ENCODE measurements at places on chromosomes 12 and 14. TPM values are rescaled to one million over a fixed set of nuclear protein-coding genes. Genes with fewer than 3 reads are reported as not detected.

DNA sequence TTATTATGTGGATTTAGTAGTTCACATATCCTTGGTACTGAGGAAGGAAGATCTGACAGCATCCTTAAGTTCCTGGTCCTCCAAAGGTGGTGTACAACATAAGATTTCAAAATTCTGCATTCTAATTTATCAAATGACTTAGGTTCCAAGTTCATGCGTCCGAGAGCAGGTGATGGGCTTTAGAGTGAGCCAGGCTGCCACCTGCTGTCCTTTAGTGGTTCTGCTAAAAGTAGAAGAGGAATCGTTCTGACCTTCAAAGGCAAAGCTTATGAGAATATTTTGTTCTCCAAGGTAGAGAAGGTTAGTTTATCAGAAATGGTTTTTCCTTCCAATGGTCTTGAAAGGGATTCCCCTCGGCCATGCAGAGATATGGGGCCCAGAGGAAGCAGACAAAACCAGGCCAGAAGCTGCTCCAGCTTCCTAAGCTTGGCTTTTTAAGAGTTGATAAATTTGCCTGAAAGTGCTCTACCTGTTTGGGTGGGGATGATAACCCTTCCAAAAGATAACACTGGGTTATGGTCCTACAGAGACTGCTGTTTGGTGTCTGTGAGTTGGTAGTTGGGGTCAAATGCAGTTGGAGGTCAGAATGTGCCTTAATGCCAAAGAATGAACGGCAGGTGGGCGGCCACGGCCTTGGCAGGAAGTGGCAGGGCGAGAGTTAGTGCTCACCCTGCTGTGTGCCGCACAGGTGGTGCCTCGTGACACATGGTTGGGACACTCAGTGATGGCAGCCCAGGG is 29.1 kb upstream of the LRTM2 start:
- DNase-seq = peak; percentile 80

- no peak for DNase-seq
These were observed 58.9 kb downstream of the NCOR2 start for GRCh38 chr12:124508381-124509079.

GRCh38 chr12:115755061-115755724 is 522.3 kb downstream of the MED13L start:
- DNase-seq = no peak

- DNase-seq = peak; percentile 21
These were observed 218.9 kb downstream of the ITPR2 start for GRCh38 chr12:26614011-26614616.

GRCh38 chr12:124365726-124366430 is 71.0 kb downstream of the RFLNA start:
- DNase-seq = no peak

GRCh38 chr12:66813137-66813892 is 134.4 kb upstream of the GRIP1 start:
- no peak for DNase-seq

DNA sequence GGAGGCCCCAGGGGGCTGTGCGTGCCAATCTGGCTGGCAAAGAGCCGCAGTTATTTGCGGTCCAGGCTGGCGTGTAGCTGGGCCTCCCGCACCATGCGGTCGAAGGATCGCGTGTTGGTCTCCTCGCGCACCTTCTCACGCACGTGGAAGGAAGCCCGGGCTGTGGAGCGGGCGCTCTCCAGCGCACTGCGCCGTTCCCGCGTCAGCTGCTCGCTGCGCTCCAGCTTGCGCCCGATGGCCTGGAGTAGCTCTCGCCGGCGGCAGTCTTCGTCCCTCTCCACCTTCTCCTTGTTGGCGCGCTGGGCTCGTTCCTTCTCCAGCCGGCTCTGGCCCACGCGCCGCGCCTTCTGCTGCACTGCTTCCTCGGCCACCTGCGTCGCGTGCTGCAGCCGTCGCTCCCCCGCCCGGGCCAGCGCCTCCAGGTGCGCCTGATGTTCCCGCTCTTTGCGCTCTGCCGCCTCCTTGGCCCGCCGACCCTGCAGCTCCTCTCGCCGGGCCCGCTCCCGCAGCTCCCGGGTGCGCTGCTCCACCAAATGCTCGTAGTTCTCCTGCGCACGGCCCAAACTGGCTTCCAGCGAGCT is 3.1 kb downstream of the CCDC177 start:
- DNase-seq = no peak

- no peak for DNase-seq
These were observed 800.1 kb upstream of the FBXO33 start for GRCh38 chr14:40232302-40232701.

GRCh38 chr12:91133871-91134270 is 22.6 kb upstream of the LUM start:
- no peak for DNase-seq

GRCh38 chr14:90060965-90061684 is 669 bp upstream of the KCNK13 start:
- no peak for DNase-seq

DNA sequence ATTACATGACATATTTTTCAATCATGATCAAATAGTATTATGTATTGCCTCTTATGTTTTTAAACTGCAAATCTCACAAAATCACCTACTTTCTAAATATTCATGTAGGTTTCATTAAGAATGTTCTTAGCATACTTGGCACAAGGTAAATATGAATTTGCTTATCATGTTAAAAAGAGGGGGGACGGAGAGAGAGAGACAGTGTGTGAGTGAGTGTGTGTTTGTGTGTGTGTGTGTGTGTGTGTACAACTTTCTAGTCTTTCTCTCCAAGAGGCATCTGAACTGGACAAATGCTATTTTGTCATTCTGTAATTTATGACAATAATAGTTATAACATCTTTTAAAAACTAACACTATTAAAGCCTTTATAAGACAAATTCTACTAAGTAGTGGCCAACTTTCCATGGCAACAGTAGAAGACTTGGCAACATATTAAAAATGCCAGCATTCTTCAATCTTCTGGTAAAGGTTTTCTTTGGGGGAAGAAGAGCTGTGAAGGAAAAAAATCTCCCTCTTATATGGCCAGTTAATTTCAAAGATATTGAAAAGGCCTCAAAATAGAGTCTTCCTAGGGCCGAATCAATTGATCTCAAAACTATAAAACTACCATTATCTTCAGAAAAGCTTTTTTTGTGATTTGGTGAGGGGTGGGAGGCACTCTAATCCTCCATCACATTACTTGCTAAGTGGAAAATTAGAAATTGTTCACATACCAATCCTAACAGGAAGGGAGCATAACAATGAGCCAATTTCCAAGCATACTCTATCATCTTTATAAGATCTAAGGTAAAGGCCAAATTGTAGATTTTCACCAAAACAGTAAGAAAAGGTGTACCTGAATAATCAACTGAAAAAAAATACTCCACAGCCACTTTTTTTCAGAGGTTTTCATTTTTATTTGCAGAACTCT is 28.2 kb downstream of the CDK17 start:
- no peak for DNase-seq

- no peak for DNase-seq
These were observed 255.2 kb downstream of the SYT1 start for GRCh38 chr12:79119796-79120195.

GRCh38 chr12:131108177-131108955 is 154.7 kb downstream of the ADGRD1 start:
- DNase-seq = no peak

GRCh38 chr14:101474563-101475455 is 86.5 kb upstream of the DIO3 start:
- no peak for DNase-seq

- DNase-seq = no peak
These were observed 41.0 kb downstream of the RIMBP2 start for GRCh38 chr12:130675121-130675520.

DNA sequence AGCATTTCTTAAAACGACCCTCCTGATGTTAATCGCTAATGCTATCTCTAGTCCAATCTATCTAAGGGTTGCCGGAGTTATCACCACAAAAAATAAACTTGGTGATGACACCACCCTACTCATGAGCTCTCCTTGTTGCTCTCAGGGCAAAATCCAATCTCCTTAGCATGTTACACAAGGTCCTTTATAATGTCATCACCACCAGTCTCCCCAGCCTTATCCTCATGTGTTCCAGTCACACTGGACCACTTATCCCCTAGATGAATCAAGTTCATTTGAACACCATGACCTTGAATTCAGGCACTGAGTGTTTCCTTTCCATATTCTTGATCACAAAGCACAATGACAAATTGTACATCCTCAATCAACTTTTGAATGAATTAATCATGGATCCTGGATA is 19.0 kb upstream of the DRAM1 start:
- DNase-seq = no peak

DNA sequence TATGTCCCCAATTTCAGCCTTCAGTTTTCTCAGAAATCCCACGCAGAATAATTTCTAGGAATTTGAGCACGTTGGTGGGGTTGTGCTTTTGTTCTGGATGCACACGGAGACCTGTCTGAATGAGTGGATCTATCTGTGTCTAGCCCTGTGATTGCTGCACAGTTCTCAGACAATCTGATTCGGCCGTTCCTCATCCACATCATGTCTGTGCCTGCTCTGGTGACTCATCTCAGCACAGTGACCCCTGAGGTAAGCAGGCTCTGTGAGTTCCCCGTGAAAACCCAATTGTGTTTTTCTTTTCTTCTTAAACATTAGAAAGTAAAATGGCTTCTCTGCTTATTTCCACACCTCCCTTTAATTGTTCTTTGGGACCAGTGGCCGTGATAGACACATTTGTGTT is 20.2 kb downstream of the UBE3B start:
- no peak for DNase-seq

- no peak for DNase-seq
These were observed 670.5 kb upstream of the ATXN7L3B start for GRCh38 chr12:73867147-73867546.

DNA sequence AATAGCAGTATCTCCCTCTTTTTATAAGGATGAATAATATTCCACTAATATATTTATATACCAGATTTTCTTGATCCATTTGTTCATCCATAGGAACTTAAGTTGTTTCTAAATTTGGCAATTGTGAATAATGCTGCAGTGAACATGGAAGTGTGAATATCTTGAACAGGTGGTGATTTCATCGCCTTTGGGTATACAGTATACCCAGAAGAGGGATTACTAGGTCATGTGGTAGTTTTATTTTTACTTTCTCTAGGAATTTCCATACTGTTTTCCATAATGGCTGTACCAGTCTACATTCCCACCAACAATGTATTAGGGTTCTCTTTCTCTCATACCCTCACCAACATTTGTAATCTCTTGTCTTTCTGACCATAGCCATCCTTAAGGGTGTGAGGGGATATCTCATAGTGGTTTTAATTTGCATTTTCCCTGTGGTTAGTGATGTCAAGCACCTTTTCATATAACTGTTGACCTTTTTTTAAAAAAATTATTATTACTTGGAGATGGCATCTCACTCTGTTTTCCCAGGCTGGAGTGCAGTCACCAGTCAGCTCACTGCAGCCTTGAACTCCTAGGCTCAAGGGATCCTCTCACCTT is 20.5 kb downstream of the PPHLN1 start:
- no peak for DNase-seq

DNA sequence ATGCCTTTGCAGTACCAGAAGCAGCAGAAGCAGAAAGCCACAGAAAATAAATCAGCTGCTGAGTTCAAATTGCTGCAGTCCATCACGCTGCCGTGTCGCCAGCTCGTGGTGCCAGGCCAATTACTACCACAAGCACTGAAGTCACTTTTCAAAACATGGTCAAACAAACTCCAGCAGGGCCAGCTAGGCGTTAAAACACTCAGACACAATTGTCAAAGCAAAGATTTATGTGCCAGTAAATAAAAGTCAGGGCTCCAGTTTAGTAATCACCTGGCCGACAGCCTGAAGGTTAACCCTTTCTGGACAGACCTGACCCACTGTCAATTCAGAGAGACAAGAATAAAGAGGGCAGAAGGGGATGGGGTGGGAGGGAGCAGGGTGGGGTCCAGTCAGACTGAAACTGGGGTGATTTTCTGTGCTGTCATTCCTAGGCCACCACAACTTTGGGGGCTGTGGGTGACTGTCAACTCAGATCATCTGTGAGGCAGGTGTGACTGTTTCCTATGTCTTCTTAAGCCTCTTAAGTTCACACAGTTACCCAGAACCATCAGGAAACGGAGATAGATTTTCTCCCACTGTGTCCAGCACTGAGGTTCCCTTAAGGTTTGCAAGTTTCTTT is 109.8 kb upstream of the FUT8 start:
- DNase-seq = no peak

- DNase-seq = no peak
These were observed 61.7 kb upstream of the VRK1 start for GRCh38 chr14:96735526-96735925.

DNA sequence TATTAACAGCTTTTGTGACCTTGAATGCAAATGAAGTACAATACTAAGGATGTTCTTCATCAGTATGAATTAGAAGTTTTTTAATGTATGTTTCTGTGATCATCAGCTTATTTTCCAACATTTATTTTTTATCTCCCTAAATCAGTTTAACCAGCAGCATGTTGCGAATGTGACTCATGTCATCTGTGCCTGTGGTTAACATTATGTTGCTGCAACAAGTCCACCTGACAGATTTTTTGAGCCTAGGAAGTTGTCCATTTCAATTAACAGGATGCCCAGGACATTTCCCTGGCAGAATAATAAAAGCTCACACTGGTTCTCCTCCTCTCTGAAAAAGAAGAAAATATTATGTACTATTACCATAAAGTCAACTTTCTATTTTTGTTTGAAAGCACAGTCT is 155.5 kb downstream of the SYT1 start:
- DNase-seq = no peak

DNA sequence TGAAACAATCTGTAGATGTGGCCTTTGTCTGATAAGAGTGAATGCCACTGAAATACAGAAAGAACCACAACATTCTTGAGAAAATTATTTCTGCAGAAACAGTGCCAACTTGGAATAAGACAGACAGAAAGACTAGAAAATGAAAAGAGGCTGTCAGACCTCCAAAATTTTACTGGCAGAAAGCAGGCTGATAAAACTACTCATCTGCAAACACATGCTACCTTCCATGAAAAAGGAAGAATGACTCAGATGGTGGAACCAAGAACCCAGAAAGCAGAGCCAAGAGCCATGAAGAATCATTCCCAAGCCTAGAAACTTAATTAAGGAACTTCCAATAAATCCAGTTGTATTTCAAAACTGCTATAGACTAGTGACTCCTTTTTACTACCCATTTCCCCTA is 31.9 kb upstream of the OSBPL8 start:
- no peak for DNase-seq

DNA sequence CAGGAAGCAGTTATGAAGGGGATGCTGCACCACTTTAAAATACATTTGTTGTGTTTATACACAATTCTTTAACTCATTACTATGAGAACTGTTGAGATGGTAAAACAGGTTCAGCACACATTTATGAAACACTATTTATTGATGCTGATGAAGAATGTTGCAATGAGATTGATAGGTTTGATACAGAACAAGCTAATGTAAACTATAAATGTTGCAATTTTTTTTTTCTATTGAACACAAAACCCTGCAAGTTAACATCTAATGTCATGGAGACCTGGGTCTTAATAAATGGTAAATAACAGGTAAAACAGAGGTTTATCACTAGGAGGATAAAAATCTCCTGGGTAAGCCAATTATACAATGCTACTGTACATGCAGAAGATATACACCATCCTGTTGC is 857.6 kb downstream of the FSCB start:
- no peak for DNase-seq

- no peak for DNase-seq
These were observed 1.5 kb upstream of the HRK start for GRCh38 chr12:116882742-116883141.

- peak; percentile 12 for DNase-seq
These were observed 46.0 kb upstream of the ISM2 start for GRCh38 chr14:77544571-77544970.

GRCh38 chr12:10716704-10717315 is 6.3 kb downstream of the YBX3 start:
- peak; percentile 74 for DNase-seq

GRCh38 chr14:97642631-97643030 is 845.4 kb downstream of the VRK1 start:
- DNase-seq = no peak

RECQL gene
- polyA plus RNA-seq = 15.5 TPM

TPH2 gene
- not detected for polyA plus RNA-seq

GDF3 gene
- not detected for polyA plus RNA-seq

COX8C gene
- not detected for polyA plus RNA-seq

PRR4 gene
- polyA plus RNA-seq = 3.6 TPM

All from hepatocyte (in vitro differentiated cells).